ENCODE measurements at places on chromosomes 12 and 14. TPM values are rescaled to one million over a fixed set of nuclear protein-coding genes. Genes with fewer than 3 reads are reported as not detected.

The PCED1B gene
- 2.8 TPM for total RNA-seq

The ABHD4 gene
- total RNA-seq: 28.5 TPM

GRCh38 chr12:66984962-66985361 is 284.2 kb upstream of the CAND1 start:
- no peak for DNase-seq

DNA sequence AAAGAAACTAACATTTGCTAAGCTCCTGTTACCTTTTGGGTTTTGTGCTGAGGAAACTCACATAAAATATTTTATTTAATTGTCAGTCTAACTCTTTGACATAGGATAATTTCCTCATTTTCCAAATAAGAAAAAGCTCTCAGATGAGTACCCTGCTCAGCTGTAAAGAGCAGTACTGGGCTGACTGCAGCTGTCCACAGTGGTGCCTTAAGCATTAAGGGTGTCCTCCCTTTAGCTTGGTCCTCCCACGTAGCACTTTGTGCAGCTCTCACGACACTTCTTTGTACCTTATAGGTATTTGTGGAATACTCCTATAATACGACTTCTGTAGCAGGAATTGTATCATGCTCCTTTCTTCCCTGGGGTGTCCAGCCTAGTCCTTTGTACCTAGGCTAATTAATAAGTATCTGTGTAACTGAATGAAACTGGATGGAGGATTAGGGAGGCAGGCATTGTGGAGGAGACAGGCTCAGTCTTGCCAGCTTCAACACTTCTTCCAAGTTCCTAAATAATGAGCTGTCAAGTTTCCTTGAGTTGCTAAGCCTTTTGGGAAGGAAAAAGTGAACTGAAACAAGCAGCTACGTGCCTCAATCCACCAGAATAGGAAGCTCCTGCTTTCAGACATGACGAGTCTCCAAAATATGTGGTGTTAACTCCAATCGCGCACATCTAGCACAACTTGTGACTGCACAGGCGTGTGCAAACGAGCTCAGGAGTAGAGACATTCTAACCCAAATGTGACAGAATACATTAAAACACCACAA is 123.0 kb downstream of the SLC38A4 start:
- peak; percentile 28 for DNase-seq

- peak; percentile 75 for DNase-seq
Observed at GRCh38 chr12:42589465-42590329, at the start of gene PRICKLE1. Gene PRICKLE1 (minus strand): TSS chr12:42589746. CDS start chr12:42472516, 117,230 bp downstream.

The CLEC4D gene
- not detected for total RNA-seq

The SPRYD4 gene
- 2.4 TPM for total RNA-seq

The A2M gene
- total RNA-seq: 0.99 TPM

DNA sequence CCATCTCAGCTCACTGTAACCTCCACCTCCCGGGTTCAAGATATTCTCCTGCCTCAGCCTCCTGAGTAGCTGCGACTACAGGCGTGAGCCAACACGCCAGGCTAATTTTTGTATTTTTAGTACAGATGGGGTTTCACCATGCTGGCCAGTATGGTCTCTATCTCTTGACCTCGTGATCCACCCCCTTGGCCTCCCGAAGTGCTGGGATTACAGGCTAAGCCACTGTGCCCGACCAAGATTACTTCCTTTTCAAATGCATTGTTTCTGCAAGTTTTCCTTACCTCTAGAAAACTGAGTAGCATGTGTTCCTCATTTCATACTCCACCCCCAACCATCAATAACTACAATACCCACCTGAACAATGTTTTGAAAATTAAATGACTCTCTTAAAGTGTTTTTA is 13.1 kb downstream of the ARF6 start:
- DNase-seq: no peak

GRCh38 chr12:69657376-69658137 is 41.5 kb downstream of the BEST3 start:
- DNase-seq: peak; percentile 94

DNA sequence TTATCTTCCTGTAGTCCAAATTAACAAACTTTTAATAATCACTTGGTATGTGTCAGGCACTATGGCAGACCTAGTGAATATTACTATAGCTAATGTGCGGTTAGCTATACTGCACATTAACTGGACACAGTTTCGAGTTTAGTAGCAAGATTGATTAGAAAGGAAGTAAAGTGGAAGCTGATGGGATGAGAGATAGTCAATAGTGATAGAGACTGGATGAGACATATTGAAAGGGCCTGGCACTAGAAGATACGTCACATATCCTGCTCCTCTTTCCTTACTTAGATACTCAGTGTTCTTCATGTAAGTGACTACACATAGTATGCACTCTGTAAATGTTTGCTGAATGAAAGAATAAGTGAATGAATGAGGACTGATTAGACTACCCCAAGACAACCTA is 5.5 kb downstream of the TBK1 start:
- DNase-seq: no peak

The OASL gene
- 1.2 TPM for total RNA-seq

DNA sequence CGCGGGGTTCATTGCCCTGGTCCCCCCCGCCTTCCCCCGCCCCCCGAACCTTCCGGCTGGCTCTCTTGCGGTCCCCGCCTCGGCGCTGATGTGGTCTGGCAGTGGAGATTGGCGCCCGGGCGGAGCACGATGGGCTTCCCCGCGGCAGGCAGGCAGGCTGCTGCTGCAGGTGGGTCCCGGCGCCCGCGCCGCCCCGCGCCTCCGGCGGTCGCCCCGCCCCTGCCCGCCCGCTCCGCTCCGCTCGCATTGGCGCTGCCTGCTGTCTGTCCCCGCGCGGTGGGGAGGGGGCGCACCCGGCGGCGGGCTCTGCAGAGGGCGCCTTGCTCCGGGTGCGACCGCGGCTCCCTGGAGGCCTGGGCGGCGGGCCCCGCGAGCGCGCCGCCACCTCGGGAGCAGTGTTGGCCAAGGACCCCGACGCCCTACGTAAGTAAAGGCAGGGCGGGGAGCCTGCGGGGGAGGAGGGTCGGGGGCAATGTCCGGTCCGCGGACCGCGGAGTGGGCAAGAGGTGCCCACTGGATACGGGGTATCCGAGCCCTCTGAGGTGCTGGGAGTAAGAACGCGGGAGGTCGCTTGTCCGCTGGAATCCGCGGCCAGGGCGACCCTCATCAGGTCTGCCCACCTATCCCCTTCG is at the start of gene AKAP5:
Gene AKAP5 (plus strand): TSS at position 309 of the 632 bp plus-strand sequence. CDS start 2,896 bp downstream, outside the sequence.
- DNase-seq: peak; percentile 39

DNA sequence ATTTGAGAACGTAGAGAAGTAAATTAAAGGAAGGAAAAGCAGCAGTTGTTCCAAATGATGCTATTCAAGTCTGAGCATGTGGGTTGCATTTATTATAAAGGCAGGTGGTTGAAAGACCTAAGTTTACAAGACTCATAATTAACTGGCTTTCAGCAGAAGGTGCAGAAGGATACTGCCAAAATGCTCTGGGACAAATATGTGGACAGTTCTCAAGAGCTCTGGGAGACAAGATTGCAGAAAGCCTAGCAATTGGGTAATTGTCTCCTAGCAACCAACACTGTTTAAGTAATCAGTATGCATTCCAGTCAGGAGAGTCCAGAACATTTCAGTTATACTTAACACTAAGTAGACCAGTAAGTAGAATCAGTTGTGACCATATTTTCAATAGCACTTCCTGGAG is 131.5 kb downstream of the GPR135 start:
- peak; percentile 52 for DNase-seq

DNA sequence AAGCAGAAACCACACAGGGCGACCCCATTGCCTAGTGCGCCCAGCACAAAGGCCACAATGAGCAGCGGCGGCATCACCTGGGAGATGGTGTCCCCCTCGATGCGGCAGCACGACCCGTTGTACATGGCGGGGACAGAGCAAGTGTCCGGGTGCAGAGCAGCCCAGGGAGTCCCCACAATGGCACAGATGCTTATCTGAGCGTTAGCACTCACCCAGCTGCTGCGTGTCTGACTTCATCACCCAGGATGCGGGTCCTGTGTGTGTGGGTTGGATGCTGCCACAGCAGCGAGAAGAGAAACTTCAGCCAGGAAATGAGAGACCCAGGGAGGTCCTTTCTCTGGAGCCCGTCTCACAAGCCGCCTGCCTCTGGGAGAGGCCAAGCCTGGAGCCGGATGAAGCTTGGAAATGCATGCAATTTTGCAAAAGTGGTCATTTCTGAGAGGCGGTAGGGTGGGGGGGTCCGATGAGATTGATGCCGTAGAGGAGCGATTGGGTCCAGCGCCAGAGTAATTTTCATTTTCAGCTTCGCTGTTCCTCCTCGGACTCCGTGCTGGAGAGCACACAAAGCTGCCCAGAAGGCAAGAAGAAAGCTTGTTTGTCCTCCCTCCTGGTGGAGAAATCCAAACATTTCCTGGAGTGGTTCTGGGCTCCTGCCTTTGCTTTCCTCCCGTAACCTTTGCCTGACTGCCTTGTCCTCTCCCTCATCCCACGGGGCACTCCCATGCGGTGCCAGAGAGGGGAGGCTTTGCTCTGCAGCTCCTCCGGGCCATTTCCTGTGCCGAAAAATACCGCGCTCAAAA is at the start of gene HCAR1:
Gene HCAR1 (minus strand): TSS at position 630 of the 800 bp plus-strand sequence. CDS start 505 bp downstream, at position 125.
- DNase-seq: no peak
